ENCODE measurements at places on chromosomes 3 and 15.

DNA sequence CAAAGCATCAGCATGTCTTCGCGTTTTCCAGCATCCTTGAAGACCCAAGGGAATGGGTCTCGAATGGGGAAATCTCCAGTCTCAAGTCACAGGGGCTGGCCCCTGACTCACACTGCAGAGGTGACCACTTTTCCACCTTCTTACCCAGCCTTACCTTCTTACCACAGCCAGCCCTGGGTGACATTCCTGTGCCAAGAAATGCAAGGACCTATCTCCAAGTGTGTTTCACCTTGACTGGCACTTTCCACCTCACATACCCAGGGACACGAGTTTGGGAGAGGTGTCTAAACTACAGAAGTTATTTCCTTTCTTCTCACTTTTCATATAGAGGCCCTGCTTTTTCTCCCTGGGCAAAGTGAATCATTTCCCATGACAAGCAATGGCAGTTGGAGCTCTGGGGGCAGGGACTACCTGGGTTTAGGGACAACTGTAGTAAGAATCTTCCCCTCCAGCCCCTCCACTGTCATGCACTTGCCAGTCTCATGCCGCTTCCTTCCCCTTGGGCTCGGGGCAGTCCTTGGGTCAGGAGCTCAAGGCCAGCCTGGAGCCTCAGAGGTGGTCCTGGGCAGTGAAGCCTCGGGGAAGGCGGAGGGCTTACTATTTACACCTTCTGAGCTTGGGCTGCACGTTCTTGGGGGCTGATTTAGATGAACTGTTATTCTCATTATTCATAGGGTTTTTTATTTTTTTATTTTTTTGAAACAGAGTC is 16.8 kb downstream of the PAQR5 start:
- no peak overlapping the region for H3K27ac ChIP-seq
- no peaks in the 10 kb centered on the region for H3K36me3 ChIP-seq
- DNase-seq, result no peak
- no peaks in the 10 kb centered on the region for H3K4me1 ChIP-seq
- no peaks in the 10 kb centered on the region for H3K27me3 ChIP-seq
- H3K4me3 ChIP-seq, result no peak overlapping the region

GRCh38 chr3:10961921-10962320 is 30.6 kb upstream of the SLC6A1 start:
- no peaks in the 10 kb centered on the region for H3K4me1 ChIP-seq
- H3K4me3 ChIP-seq, result no peak overlapping the region
- H3K36me3 ChIP-seq, result no peaks in the 10 kb centered on the region
- H3K27me3 ChIP-seq, result peaks cover 11% of the 10 kb centered on the region
- no peak overlapping the region for H3K27ac ChIP-seq

DNA sequence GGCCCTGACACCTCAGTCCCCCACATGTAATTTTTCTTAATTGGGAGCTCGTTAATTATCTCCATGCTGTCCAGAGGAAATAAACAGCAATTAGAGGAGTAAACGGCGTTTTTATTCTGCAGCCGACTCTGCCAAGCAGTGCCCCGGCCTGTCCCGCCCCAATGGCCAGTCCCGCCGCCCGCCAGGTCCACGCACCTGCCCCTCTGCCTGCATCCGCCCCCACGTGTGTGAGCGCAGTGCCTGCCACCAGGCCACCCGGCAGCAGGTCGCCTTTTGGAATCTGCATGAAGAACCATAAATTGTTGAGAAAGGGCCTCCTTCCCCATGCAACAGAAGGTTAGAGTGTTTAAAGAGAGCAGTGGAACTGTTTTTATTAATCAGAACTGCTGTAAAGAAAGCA is 87.5 kb upstream of the LINGO1 start:
- H3K36me3 ChIP-seq, result no peaks in the 10 kb centered on the region
- H3K27ac ChIP-seq, result no peak overlapping the region
- H3K4me3 ChIP-seq, result no peak overlapping the region
- H3K4me1 ChIP-seq, result no peaks in the 10 kb centered on the region
- no peak for DNase-seq

DNA sequence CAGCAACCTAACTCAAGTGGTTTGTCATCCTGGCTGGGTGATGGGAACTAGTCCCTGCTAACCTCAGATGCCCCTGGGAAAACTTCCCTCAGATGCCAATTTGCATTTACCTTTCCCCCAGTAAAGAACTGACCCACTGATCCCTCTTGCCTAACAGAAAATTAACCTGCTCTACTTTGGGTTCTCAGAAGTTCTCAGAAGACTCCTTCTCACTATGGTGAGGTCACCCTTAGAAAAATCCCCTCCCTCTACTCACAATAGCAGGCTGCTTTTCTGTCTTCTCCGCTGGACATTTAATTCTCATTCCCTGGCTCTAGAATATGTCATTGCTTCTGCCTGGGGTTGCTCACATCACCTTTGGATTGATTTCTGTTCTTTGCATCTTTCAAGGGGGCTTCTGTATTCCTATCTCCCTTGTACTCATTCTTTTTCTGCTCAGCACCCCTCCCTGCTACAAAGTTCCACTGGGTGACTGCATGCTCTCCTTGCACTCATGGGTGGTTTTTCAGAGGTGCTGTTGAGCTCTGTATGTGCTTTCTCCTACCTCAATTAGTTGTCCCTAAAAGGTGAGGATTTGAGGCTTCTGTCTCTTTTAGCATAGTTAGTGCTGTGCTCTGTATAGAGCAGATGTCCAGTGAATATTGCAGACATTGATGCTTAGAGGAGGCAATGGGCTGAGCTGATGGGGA is 869 bp downstream of the PLA1A start:
- H3K27ac ChIP-seq, result no peak overlapping the region
- no peaks in the 10 kb centered on the region for H3K36me3 ChIP-seq
- peaks cover 6% of the 10 kb centered on the region for H3K27me3 ChIP-seq
- no peak overlapping the region for H3K4me3 ChIP-seq
- no peaks in the 10 kb centered on the region for H3K4me1 ChIP-seq

DNA sequence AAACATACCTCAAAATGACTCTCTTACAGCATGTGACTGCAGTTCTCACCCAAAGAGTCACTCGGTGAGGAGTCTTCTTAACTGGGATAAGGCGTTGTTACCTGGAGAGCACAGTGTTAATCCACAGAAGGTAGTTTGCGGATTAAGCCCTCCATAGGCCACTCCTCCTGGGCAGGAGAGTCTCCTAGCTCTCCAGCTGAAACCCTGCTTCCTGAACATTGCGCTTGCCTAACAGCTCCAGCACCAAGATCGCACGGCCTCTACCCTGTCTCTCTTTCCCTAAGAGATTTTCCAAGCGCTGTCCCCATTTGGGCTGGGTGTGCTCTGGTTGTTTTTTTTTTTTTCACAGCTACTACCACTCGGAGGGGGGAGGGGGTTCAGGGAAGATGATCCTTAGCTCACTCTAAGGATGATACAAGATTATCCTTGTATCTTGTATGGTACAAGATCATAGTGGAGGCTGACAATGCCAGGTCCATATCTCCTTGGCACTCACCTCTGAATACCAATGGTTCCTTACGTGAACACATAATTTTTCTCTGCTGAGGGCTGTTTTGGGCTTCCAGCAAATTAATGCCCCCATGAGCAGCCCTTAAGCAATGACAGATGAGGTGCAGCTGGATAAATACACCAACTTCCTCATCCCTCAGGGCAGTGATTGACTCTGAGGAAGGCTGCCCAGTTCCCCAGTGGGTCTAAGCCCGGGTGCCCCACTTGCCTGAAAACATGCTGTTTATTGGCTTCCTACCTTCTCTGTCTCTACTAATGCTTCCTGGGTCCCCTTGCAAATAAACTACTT is 185.2 kb upstream of the TSC22D2 start:
- no peak overlapping the region for H3K4me3 ChIP-seq
- 0 out of 2 replicates have a peak, but pooled peaks cover 7% of the 10 kb centered on the region for H3K4me1 ChIP-seq
- H3K36me3 ChIP-seq, result no peaks in the 10 kb centered on the region
- no peak for DNase-seq
- H3K27ac ChIP-seq, result no peak overlapping the region

Measured in Panc1 (cell line).